Suppressor macrophage treated with lipopolysaccharide for 1 hour (primary cell): ENCODE measurements at places on chromosomes 11 and 22.
A peak's percentile ranks its signal among the peaks of the same experiment; 100 is the strongest.

DNA sequence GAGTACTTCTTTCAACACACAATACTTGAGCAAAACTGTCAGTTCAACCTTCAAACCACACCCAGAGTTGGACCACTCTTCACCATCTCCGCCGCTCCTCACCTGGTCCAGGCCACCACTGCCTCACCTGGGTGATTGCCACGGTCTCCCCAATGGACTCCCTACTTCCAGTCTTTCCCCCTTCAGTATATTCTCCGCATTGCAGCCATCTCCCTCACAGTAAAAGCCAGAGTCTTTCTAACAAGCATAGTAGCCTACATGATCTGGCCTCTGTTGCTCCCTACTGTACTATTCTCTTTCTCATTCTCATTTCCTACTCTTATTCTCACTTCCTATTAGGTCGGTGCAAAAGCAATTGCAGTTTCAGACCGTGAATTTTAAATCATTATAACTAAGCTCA is 28.5 kb downstream of the AASDHPPT start:
- no peak for DNase-seq

- no peak for DNase-seq
These were observed 137.8 kb downstream of the DBX1 start for GRCh38 chr11:20022363-20023081.

DNA sequence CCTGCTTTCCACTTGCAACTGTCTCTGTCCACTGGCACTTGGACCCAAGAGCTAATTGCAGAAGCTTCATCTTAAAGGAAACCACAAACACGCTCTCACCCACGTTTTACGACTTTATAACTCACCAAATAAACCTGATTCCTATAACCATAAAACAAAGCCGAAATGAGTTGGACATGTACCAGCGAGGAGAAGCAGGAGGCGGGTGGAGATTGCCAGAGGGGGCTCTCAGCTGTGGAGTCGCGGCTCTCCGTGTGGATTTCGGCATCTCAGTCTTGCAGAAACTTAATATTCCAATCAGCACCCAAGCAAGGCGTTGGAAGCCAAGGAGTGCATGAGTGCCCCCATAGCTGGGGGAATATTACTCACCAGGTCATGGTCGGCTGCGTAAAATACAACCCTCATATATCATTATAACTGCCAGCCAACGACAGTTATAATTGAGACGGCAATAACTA is 483.6 kb downstream of the MN1 start:
- DNase-seq = peak; percentile 24

DNA sequence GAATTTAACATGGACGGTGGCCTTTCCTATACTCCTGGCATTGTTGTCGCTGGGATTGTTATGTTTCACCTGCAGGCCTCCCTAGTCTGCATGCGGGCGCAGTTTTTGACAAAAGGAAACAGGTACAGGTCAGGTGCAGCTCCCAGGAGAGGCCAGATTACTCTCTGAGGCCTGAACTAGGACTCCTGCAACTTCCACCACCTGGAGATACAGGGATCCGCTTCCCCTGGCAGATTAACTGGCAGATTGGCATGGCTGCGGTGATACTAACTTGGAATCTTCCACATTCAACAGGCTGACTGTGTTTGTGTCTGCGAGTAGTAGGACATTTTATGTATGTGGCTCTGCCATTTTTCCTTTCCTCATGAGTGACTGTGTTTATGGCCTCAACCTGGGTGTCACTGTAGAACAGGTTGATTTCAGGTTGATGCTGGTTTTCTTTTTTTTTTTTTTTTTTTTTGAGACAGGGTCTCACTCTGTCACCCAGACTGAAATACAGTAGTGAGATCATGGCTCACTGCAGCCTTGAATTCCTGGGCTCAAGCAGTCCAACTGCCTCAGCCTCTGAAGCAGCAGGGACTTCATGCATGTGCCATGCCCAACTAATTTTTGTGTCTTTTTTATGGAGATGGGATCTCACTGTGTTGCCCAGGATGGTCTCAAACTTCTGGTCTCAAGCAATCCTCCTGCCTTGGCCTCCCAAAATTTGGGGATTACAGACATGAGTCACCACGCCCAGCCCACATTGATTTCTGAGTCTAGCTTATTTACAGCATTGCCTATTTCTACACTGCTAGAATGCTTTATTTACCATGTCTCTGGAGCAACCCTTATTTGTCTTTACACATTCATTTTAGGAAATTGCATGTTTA is 1.7 kb upstream of the USP28 start:
- no peak for DNase-seq

GRCh38 chr11:110112457-110112856 is 19.3 kb downstream of the ZC3H12C start:
- no peak for DNase-seq

GRCh38 chr22:43811777-43812148 is 342 bp downstream of the EFCAB6 start:
- peak; percentile 20 for DNase-seq
